Stimulated activated CD4-positive, alpha-beta T cell treated with anti-CD3 and anti-CD28 coated beads, Interleukin-1b, Interleukin-23, amount 100 ng/mL, for 24 hours (primary cell): ENCODE measurements at places on chromosomes 16 and 17.

GRCh38 chr17:48753794-48754499, 25.4 kb upstream of the HOXB13 start:
- no peak for DNase-seq

DNA sequence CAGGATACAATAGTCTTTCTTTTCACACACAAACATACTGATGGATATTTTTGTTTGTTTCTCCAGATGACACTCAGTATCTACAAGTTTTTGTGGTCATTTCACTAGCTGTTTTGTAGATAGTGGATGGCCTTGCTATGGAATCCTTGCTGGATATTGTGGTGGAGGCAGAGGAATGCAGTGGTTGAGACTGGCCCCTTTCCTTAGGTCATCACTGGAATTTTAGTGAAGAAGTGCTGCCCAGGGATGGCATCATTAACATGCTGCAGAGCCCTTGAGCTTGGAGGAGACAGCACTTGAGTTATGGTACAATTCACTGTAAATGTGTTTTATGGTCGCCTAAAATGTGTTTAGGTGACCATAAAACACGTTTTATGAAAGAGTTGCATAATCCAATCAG, 455.9 kb upstream of the HSBP1 start:
- DNase-seq = no peak

- no peak for DNase-seq
Observed at GRCh38 chr17:77930780-77931768, 27.4 kb upstream of the TNRC6C start.

GRCh38 chr17:57972151-57972550, 15.9 kb downstream of the VEZF1 start:
- no peak for DNase-seq

- DNase-seq = no peak
Observed at GRCh38 chr17:63165400-63165799, 199.4 kb downstream of the TANC2 start.

DNA sequence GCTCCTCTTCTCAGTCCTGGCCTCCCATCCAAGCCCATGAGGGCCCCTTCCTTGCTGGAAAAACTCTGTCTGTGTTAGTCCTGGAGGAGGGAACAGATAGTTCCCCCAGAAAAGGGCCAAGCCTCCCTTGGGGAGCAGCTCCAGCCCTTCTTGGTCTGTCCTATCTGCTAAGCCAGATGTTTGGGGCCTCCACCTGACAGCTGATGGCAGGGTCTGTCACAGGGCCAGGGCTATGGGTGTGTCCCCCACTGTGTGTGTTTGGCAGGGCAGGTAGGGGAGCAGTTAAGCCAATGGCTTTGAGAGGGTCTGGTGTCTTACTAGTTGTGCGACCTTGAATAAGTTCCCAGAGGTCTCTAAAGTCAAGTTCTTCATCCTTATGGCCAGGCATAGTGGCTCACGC, 13.6 kb upstream of the SLC4A1 start:
- DNase-seq = no peak

- no peak for DNase-seq
Observed at GRCh38 chr17:77280304-77281121, 139.7 kb downstream of the SEC14L1 start.

DNA sequence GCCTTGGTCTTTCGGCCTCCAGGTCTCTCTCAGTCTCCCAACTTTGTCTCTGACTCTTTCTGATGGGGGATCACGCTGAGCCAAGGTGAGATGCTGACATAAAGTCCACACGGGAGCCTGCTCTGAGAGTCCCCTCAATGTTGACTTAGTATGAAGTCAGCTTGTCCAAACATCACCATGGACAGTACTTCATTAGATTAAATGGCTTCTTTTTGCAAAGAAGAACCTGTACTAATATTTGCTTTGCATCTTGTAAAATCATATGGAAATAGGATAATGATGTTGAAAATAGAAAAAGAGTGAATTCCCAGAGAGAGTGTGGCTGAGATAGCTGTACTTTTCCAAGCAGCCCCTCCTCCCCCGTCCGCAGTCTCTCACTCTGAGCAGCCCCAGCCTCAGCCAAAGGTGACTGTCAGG, 56.7 kb upstream of the SIAH1 start:
- no peak for DNase-seq

- DNase-seq = no peak
Observed at GRCh38 chr16:66491716-66492064, 58.2 kb downstream of the TK2 start.

GRCh38 chr17:30796016-30796415, 28.5 kb downstream of the CRLF3 start:
- DNase-seq = no peak

- no peak for DNase-seq
Observed at GRCh38 chr17:11298401-11298800, 57.4 kb downstream of the SHISA6 start.

GRCh38 chr17:57447990-57448758, 191.9 kb downstream of the MSI2 start:
- DNase-seq = no peak

- no peak for DNase-seq
Observed at GRCh38 chr16:4500272-4500671, 24.1 kb downstream of the HMOX2 start.

DNA sequence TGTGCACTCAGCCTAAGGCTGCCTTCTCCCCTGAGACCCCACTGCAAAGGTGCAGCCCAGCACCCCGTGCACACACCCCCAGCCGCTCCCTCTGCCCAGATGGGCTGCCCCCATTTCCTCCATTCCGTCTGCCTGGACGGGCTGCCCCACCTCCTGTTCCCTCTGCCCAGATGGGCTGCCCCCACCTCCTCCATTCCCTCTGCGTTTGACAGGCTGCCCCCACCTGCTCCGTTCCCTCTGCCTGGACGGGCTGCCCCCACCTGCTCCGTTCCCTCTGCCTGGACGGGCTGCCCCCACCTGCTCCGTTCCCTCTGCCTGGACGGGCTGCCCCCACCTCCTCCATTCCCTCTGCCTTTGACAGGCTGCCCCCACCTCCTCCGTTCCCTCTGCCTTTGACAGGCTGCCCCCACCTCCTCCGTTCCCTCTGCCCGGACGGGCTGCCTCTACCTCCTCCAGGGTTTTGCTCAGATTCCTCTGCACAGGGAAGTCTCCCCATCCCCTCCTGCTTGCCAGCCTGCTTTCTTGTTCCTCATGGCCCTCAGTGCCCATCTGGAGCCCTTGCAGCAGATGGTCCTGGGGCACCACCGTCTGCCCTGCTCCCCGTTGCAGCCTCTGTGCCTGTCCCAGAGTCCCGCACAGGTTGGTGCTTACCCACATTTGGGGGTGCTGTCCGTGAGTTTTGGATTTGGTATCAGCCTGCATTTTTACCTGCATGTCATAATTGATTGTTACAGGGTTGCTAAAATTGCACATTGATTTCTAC, 23.4 kb upstream of the IL17C start:
- DNase-seq = no peak

- no peak for DNase-seq
Observed at GRCh38 chr16:50469121-50469743, 79.0 kb upstream of the NKD1 start.

- DNase-seq = no peak
Observed at GRCh38 chr16:87406495-87407088, 14.5 kb downstream of the MAP1LC3B start.

DNA sequence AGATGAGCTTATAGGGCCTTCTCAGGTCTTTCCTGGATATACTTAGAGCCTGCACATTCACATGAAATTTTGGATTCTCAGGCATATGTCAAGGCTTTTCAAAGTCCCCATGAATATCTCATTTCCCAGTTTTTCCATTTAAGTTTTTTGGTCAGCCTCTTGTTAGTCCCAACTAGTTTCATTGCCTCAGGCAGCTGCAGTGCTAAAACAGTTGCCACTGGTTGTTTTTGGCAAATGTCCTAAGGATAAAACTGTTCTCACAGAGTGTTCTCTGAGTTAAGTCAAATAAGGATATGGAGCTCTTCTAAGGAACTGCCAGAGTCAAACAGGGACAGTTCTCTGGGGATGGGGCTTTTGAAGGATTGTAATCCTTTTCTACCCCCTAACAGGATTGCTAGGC, 39.9 kb upstream of the ABCC11 start:
- DNase-seq = no peak

DNA sequence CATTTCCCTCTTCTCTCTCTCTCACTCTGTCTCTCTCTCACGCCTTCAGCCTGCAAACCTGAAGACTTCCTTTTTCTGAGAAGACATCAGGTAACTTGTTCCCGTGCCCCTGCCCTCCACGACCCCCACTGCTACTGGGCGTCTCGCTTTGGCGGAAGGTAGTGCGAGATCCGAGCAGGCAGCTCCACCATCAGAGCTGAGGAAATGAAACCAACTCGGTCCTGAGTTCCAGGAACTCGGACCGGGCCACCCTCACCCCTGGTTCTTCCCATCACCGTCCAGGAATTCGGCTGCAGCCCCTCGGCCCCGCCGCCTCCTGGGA, 585 bp downstream of the MLKL start:
- DNase-seq = no peak

- no peak for DNase-seq
Observed at GRCh38 chr16:65744401-65744800, 622.1 kb upstream of the CDH5 start.

DNA sequence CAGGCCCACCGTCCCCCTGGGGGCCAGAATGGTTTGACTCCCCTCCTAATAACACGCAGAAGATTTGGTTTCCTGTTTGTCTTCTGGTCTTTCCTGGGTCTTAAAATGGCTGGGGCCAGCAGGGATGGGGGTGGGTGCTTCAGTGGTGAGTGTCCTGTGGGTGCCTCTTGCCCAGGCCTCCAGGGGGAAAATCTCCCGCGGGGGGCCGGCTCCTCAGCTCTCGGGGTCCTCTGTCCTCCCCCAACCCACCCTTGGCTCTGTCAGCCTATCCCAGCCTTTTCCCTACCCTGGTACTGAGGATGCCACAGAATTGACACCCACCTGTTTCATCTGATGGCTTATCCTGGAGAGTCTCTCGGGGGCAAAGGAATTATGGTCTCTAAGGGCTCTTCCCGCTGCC, 23.8 kb upstream of the SDR42E2 start:
- no peak for DNase-seq

- DNase-seq = peak; percentile 63
Observed at GRCh38 chr17:41548844-41549595, 20.9 kb upstream of the KRT19 start.

GRCh38 chr17:81160306-81160705, 5.0 kb upstream of the PVALEF start:
- no peak for DNase-seq

- DNase-seq = no peak
Observed at GRCh38 chr16:3580251-3580651, 3.0 kb upstream of the NLRC3 start.

DNA sequence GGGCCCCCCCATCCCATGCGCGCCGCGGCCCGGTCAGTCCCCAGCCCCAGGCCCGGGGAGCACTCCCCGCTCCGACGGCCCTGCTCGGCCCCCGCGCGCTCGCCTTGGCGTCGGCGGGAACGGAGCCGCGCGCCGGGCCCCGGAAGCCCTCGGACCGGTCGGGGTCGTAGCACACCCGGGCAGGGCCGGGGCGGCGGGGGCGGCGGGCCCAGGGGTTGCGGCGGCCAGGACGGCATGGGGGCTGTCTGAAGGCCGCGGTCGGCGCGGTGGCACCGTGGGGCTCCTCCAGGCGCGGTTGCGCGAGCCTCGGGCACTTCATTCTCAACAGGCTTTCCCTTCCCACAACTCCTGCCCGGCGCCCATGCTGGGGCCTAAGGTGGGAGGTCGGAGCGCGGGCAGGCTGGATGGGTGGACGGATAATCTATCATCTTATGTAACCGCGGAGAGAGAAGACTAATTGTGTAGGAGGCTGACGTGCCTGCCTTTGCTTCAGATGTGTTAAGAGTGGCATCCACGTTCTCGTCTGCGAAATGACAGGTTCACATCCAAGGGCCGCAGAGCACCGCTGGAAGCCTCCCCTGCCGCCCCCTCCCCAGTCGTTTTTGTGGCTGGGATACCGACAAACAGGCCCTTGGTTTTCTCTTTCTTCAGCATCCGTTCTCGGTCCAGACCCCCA, 708 bp downstream of the BAIAP2 start:
- no peak for DNase-seq

- DNase-seq = peak; percentile 50
Observed at GRCh38 chr16:16025214-16025968, 76.0 kb downstream of the ABCC1 start.

DNA sequence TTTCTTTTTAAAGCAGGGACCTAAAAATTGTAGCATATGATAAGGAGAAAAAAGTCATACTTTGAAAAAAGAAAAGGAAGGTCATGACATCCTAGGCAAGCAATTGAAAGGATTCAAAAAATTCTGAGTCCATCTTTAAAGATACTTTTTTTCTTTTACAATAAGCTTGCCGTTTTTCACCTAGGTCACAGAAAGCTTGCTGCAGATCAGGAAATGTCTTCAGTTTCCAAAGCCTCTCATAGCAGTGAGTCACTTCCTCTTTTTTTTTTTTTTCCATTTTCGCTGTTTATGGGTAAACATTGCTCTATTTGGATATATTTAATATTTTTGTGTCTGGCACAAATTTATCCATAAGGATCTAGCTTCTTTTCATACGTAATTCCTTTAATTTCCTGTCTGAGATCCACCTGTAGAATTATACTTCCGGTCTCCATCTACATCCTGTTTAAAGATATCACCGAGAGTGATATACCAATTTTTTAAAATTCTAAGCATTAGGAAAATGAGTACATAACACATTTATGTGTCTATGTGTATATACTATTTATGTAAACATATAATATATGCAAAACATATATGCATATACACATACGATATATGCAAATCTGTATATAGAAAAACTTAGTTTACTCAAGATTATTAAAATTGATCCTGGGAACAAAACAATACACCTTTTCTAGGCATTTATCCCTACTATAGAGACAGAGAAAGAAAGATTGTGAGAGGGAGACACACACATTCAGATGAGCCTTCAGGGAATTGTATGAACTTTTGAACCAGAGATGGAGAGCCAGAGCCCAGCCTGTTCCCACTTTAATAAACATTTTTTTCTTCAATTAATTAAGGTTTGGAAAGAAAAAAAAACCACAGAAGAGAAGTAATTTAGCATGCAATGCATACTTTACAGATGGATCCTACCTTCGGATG, 134.4 kb downstream of the SKAP1 start:
- DNase-seq = no peak

- no peak for DNase-seq
Observed at GRCh38 chr17:39828443-39828842, 35.7 kb downstream of the IKZF3 start.

GRCh38 chr16:16780588-16780987, 401.6 kb downstream of the NPIPA7 start:
- DNase-seq = no peak

- no peak for DNase-seq
Observed at GRCh38 chr17:35531160-35531559, 6.3 kb downstream of the SLFN12L start.

DNA sequence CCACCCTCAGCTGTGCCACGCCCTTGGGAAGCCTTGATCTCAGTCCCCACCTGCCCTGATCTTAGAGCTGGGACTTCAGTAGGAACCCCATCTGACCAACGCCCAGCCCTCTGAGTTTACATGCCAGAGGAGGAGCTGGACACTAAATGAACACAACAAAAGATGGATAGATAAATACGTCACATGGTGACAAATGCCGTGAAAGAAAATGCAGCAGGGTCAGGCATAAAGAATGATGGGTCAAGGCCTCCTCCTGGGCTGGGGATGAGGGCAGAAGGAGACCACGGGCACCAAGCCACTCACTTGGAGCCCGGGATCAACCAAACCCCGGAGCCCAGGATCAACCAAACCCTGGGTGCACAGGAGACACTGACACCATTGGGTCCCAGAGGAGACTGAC, 354.9 kb downstream of the C16orf95 start:
- no peak for DNase-seq
